ENCODE measurements at places on chromosomes 3 and 15.

GRCh38 chr3:41418961-41419691, 219.8 kb downstream of the CTNNB1 start:
- DNase-seq = no peak

GRCh38 chr3:104367000-104367399, 999.7 kb upstream of the ALCAM start:
- no peak for DNase-seq

DNA sequence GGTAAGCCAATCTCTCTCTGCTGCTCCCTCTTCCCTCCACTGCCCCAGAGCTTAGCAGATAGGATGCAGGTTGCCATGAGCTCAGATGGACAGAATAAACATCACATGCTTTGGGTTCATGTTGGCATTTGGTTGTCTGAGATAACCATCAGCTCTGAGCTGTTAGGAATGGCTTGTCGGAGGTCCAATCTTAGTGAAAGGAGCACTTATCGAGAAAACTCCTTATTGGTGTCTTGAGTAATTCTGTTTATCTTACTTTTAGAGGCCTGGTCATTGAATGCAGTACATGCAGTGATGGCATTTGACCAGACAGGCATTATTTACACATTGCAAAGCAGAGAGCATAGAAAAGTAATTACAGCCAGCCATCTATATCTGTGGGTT, 99.7 kb downstream of the CEMIP start:
- DNase-seq = no peak

GRCh38 chr3:47452453-47453215, 23.1 kb downstream of the SCAP start:
- no peak for DNase-seq

DNA sequence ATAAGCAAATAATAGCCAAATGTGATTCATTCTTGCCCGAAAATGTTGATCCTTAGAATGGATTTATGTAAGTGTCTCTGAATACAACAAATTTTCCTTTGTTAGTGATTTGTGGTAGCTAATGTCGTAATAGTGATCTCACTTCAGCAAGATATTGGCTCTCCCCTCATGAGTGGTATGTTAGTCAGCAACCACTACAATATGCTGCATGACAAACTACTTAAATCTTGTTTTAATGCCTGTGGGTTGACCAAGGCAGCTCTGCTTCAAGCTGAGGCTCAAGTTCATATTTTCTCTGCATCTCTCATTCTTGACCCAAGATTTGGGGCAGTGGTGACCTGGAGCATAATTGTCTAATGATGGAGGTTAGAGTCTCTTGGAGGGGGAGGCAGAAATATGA, 49.8 kb upstream of the GALNT15 start:
- DNase-seq = no peak

DNA sequence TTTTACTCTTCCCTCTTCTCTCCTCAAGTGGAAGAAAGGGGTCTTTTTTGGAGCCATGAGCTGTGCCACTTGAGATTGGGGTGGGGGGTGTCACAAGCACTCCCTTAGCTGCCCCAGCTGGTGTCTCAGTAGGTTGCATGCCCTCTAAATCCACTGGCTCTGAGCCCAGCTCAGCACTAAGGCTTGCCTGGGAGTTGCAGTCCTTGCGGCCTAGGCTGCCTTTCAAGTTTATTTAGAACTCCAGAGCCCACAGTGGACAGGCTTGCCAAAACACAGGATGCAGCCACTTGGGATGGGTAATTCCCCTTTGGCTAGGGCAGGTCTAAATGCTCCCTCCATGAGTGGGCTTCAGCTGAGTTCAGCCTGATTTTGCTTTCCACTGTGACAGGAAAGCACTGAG, 24.7 kb downstream of the C3orf20 start:
- DNase-seq = no peak

- DNase-seq = no peak
These were observed 62.9 kb upstream of the THSD4 start for GRCh38 chr15:71052356-71052755.
